ENCODE measurements at places on chromosomes 11 and 22. TPM values are rescaled to one million over a fixed set of nuclear protein-coding genes. Genes with fewer than 3 reads are reported as not detected.

SHISA8 gene
- not detected for total RNA-seq

DNAJC24 gene
- total RNA-seq, result 80.9 TPM

- no peaks in the 10 kb centered on the region for H3K4me1 ChIP-seq
- no peaks in the 10 kb centered on the region for H3K36me3 ChIP-seq
- H3K27ac ChIP-seq, result no peak overlapping the region
- H3K4me3 ChIP-seq, result no peak overlapping the region
These were observed 12.3 kb downstream of the OR4C5 start for GRCh38 chr11:48354013-48354412.

DNA sequence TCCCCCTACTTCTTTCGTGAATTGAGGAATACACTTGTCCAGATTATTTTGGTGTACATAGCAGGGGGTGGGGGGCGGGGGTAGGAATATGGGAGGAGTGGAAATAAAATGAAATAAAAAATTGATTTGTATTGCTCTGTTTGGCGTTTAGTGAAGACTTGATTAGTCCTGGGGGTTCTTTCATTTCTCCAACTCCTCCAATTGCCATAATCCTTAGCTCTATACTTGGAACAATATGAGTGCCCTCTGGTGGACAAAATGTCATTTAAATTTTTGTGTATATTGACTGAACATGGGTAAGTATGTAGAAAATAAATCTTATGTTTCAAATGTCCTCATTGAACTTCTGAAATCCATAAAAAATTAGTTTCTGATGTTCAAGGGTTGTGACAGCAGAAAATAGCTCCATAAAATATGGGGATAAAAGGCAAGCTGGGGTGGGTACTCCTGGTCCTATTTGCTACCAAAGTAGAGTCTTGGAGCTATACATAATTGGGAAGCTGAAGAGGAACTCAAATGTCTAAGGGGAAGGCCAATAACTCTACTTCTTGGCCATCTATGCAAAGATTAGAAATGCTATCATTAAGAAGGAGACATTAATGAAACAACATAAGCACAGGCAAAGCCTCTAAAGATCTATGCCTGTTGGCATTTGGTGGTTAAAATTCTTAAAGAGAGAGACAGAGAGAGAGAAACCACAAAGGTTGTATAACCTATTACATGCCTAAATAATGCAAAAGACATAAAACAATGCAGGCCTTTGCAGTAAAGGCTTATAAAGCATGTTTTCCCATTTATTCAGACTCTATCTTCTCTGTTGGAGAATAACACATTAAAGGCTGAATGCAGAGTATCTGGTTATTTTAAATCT lies 421.6 kb downstream of the METTL15 start:
- peak; percentile 62 for DNase-seq
- no peak overlapping the region for H3K4me3 ChIP-seq
- H3K27ac ChIP-seq, result no peak overlapping the region
- no peaks in the 10 kb centered on the region for H3K27me3 ChIP-seq
- H3K36me3 ChIP-seq, result no peaks in the 10 kb centered on the region
- H3K4me1 ChIP-seq, result no peaks in the 10 kb centered on the region

DNA sequence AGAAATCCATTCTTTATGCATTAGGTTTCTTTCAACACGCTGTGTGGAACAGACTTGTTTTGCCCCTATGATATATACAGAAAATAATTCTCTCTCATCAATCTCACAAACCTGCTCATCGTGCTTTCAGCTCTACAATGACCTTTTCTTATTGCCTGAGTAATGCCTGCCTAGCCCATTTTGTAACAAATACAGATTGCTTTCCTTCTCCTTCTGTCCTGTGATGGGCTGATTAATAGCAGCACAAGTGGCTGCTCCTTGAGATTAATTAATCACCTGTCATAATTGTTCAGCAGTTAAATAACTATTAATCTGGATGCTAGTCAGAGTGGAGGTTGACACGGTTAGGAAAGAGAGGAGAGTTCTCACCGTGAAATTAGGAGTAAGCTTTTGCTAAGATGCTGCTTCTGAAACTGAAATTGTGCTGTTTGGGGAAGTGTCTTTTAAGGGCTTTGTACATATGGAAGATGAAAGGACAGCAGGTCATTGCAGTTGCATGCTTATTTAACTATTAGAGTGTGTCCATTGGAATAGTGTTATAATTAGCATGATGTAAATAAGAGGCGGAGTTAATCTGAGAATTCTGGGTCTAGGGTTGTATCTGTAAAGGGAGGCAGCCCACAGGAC lies 1430.5 kb downstream of the FAM181B start:
- no peaks in the 10 kb centered on the region for H3K4me1 ChIP-seq
- no peak overlapping the region for H3K4me3 ChIP-seq
- H3K36me3 ChIP-seq, result no peaks in the 10 kb centered on the region
- DNase-seq, result no peak
- H3K27ac ChIP-seq, result no peak overlapping the region
- H3K27me3 ChIP-seq, result no peaks in the 10 kb centered on the region

- H3K4me3 ChIP-seq, result no peak overlapping the region
- peaks cover 16% of the 10 kb centered on the region for H3K4me1 ChIP-seq
- H3K27ac ChIP-seq, result no peak overlapping the region
These were observed 10.5 kb downstream of the STARD10 start for GRCh38 chr11:72783144-72783905.

DNA sequence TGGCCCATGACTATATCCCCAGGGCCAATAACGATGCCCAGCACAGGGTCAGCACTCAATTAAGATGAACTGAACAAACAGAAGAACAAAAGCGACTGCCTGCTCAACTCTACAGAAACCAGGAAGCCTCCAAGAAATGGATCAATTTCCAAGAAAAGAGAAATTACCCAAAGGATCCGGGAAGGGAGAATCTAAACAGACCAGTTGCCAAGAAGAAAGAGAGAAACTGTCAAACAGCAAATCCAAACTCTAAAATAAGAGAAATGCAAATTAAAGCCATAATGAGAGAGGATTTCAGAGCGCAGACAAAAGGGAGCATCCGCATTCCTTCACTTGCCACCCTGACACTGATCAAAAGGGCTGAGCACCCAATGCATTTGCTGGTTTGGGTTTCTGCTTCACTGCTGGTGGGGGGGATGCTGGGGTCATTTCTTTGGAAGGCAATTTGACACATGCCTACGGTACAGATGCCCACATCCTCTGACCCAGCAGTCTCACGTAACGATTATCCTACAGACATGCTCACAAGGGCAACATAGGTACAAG lies 37.7 kb upstream of the RFPL3 start:
- no peak overlapping the region for H3K27ac ChIP-seq
- no peaks in the 10 kb centered on the region for H3K27me3 ChIP-seq
- H3K4me1 ChIP-seq, result peaks cover 15% of the 10 kb centered on the region
- no peaks in the 10 kb centered on the region for H3K36me3 ChIP-seq
- peak; percentile 36 for DNase-seq
- H3K4me3 ChIP-seq, result no peak overlapping the region

DNA sequence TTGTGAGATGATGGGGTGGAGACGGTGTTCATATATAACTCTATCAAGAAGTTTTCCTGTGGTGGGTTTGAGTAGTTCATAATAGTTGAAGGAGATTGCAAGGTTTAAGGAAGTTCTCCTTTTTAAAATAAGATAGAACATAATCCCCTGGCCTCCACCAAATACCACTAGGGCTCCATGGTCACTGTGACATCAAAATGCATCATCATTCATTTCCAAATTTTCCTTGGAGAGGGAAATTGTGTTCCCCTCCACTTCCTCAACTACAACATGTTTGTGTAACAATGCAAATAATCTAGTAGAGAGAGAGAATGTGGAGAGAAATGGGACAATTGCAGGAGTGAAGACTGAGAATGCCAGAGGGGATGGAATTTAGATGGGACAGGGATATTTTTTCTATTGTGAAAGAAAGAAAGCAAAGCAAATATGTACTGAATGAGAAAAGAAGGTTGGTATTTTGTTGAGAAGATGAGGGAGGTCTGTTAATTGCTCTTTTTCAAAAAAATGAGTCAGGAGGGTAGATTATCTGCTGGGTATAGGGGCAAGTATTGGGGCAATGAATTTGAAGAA lies 33.4 kb upstream of the ZBED5 start:
- DNase-seq, result no peak
- no peaks in the 10 kb centered on the region for H3K27me3 ChIP-seq
- H3K36me3 ChIP-seq, result no peaks in the 10 kb centered on the region
- no peak overlapping the region for H3K4me3 ChIP-seq
- H3K4me1 ChIP-seq, result no peaks in the 10 kb centered on the region

- H3K4me3 ChIP-seq, result no peak overlapping the region
- DNase-seq, result no peak
- no peaks in the 10 kb centered on the region for H3K4me1 ChIP-seq
- H3K27me3 ChIP-seq, result no peaks in the 10 kb centered on the region
- no peak overlapping the region for H3K27ac ChIP-seq
These were observed 148.3 kb upstream of the THY1 start for GRCh38 chr11:119571311-119571710.

- H3K27ac ChIP-seq, result no peak overlapping the region
- peaks cover 30% of the 10 kb centered on the region for H3K4me1 ChIP-seq
- H3K4me3 ChIP-seq, result no peak overlapping the region
- no peaks in the 10 kb centered on the region for H3K36me3 ChIP-seq
These were observed 2.6 kb upstream of the SUN2 start for GRCh38 chr22:38758276-38758945.
